Midbrain (tissue), 1 donor: ENCODE measurements at places on chromosomes 5 and 9.

- peak; percentile 83 for DNase-seq
Observed at GRCh38 chr9:127979333-127980059, 1.3 kb downstream of the EEIG1 start.

- DNase-seq, result no peak
Observed at GRCh38 chr9:126379661-126380360, 53.2 kb downstream of the MVB12B start.

GRCh38 chr5:151696470-151697061 is 9.9 kb upstream of the SPARC start:
- no peak for DNase-seq

GRCh38 chr9:35594471-35594870 is 10.6 kb upstream of the TESK1 start:
- no peak for DNase-seq

GRCh38 chr9:131422241-131422792 is 28.4 kb downstream of the PRRC2B start:
- no peak for DNase-seq

DNA sequence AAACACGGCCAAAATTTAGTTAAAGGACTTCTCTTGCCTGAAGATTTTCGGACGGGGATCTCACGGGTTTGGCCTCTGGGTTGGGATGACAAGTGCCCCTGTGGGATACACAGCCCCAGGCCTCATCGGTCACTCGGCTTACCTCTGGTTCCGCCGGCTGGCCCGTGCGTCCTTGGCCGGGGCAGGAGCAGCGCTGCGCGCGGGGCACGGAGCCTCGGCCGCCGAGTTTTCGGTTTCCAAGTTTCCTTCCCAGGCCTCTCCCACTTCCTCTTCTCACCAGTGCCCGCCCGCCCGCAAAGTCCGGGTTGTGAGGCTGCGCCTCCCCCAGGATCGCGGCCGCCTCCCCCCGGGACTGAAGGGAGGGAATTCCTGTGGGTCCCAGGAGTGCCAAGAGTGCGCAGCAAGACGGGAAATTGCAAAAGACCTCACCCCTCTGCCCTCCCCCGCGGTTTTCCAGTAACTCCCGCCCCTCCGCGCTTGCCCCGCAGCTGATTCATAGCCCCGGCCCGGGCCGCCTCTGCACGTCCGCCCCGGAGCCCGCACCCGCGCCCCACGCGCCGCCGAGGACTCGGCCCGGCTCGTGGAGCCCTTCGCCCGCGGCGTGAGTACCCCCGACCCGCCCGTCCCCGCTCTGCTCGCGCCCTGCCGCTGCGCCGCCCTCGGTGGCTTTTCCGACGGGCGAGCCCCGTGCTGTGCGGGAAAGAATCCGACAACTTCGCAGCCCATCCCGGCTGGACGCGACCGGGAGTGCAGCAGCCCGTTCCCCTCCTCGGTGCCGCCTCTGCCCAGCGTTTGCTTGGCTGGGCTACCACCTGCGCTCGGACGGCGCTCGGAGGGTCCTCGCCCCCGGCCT is at the start of gene OSMR:
Gene OSMR, plus strand, starts transcription at position 487 of the 853 bp plus-strand sequence. CDS start 23,033 bp downstream, outside the sequence.
- peak; percentile 57 for DNase-seq

DNA sequence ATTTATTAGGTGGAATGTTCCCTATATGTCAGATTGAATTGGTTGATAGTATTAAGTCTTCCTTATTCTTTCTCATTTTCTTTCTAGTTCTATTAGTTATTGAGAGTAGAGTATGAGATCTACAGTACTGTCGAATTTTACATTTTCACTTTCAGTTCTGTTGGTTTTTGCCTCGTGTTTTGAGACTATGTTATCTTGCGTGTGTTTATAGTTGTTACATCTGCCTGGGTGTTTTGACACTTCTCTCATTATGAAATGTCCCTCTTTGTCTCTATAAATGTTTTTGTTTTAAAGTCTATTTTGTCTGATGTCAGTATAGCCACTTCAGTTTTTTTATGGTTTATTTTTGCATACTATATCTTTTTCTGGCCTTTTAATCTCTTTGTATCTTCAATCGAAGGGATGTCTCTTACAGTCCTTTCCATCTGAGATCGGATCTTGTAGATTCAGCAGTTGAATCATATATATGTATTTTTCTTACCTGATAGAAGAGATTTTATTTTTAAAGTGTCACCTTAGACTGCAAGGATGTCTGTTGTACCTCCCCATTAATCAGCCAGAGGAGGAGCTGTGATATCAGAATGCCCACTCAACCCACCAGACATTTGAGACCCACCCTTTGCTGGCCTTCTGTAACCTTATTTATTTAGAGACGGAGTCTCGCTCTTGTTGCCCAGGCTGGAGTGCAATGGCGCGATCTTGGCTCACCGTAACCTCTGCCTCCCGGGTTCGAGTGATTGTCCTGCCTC is 20.7 kb downstream of the EHMT1 start:
- DNase-seq, result no peak

GRCh38 chr5:133730346-133730745 is 118.0 kb upstream of the FSTL4 start:
- DNase-seq, result no peak

DNA sequence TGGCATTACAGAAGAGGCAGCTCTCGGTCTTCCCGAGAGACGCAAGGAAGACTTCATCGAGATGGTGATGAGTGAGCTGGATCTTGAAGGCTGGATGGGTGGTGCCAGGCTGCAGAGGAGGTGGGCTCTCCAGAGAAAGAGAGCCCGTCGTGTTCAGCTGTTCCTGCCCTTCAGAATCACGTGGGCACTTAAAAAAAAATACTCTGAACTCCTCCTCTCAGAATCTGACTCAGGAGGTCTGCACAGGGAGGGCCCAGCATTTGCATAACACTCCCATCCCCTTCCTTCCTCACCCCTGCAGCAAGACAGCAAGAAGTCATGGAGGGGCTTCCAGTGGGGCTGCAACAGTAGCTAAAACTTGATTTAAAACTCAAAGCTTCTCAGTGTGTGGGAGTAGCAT is 203.0 kb downstream of the ATPSCKMT start:
- no peak for DNase-seq

GRCh38 chr5:6418679-6419276 is 29.9 kb upstream of the UBE2QL1 start:
- no peak for DNase-seq

DNA sequence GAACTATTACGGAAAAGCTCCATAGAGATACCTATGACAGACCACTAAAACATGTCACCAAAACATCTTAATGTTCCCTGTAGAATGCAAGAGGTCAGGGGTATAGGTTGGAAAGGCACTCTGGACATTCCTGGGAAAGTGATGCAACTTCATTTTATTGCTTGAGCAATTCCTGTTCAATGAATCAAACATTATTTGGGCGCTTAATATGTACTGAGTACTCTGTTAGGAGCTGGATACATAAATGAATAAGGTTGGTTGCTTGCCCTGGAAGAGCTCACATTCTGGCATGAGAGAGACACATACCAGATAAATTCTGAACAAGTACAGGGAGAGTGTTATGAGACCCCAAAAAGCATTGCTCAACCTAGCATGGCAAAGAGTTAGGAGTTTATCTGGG is 408.9 kb upstream of the DMAC1 start:
- no peak for DNase-seq

DNA sequence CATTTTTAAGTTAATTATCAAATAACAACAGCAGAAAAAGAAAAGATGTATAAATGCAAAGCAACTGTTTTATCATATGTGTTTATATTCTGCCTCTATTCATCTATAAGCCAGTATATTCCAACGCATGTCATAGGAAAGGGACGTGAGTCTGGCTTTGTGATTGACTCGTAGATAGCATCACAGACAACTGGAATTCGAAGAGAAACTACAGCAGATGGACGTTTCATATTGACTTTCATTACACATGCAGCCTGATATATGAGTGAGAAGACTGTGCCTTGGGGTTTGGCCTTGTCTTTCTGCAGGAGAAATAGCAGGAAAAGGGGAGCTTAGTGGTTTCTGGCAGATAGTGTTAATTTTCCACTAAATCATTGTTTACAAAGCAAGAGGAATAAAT is 1111.9 kb downstream of the MAT2B start:
- no peak for DNase-seq

- no peak for DNase-seq
Observed at GRCh38 chr9:130607640-130608420, 28.5 kb downstream of the FUBP3 start.

DNA sequence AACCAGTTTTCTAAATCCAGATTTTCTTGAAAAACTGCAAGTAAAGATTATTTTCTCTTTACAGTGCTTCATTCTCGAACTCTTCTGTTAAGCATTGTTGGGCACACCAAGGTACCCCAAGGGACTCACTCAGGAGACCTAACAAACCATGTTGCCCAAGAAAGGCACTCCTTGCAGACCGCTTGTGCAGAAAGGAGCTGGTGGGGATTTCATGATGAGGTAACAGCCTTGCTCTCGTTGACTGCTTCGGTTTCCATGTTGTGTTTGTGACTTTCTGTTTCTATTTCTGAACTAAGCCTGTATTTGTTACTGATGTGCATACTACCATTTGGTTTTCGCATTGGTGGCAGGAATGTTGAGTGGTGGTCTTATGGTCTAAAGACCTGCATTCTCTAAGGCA is 266.6 kb upstream of the DAP start:
- no peak for DNase-seq

GRCh38 chr5:154157483-154158378 is 32.8 kb upstream of the GALNT10 start:
- no peak for DNase-seq

DNA sequence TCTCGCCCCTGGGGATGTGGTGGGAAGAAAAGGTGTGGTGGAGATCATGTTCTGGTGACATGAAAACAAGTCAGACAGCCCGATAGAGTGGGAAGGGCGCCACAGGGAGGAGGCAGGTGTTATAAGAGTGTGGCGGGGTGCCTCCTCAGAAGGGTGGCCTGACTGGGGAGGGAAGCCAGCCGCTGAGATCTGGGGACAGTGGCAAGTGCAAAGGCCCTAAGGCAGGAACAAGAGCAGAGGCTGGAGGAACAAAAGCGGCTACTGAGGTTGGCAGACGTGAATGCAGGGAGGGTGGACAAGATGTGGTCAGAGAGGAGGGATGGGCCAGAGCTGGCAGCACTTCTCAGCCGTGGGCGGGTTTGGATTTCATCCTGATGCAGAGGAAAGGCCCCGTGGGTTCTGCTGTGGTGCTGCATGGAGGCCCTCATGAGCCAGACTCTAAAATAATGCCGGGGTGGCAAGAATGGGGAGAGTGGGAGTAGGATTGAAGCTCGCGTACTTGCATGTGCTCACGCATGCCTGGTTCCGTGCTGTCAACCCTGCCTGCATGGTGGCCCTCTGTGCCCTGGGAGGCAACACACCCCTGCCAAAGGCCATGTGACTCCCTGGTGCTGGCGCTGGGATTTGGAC is 89.2 kb downstream of the MVB12B start:
- no peak for DNase-seq

- no peak for DNase-seq
Observed at GRCh38 chr9:101904845-101905244, 166.4 kb upstream of the GRIN3A start.

- DNase-seq, result no peak
Observed at GRCh38 chr5:91028499-91028956, 354.6 kb downstream of the ARRDC3 start.

GRCh38 chr5:41151564-41151963 is 61.8 kb downstream of the C6 start:
- no peak for DNase-seq

DNA sequence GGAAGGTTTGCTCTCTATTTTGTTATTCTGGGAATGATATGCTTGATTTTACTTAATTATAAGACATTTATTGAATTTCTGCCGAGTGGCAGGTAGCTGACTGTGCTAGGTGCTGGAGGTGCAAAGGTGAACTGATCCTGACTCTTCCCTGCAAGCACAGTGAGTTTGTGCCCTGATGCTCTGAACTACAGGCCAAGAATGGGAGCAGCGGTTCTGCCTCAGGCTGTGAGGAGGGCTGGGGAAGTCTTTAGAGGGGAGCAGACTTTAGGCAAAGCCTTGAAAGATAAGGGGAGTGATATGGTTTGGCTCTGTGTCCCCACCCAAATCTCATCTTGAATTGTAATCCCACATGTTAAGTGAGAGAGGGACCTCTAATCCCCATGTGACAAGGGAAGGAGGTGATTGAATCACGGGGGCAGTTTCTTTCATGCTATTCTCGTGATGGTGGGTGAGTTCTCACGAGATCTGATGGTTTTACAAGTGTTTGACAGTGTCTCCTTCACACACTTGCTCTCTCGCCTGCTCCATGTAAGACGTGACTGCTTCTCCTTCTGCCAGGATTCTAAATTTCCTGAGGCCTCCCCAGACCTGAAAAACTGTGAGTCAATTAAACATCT is 73.1 kb downstream of the NDFIP1 start:
- DNase-seq, result no peak

- DNase-seq, result no peak
Observed at GRCh38 chr9:8863886-8864544, 1064.4 kb upstream of the DMAC1 start.

- no peak for DNase-seq
Observed at GRCh38 chr5:65882278-65882677, 44.1 kb upstream of the ERBIN start.
